ENCODE measurements at places on chromosomes 5 and 9.

DNA sequence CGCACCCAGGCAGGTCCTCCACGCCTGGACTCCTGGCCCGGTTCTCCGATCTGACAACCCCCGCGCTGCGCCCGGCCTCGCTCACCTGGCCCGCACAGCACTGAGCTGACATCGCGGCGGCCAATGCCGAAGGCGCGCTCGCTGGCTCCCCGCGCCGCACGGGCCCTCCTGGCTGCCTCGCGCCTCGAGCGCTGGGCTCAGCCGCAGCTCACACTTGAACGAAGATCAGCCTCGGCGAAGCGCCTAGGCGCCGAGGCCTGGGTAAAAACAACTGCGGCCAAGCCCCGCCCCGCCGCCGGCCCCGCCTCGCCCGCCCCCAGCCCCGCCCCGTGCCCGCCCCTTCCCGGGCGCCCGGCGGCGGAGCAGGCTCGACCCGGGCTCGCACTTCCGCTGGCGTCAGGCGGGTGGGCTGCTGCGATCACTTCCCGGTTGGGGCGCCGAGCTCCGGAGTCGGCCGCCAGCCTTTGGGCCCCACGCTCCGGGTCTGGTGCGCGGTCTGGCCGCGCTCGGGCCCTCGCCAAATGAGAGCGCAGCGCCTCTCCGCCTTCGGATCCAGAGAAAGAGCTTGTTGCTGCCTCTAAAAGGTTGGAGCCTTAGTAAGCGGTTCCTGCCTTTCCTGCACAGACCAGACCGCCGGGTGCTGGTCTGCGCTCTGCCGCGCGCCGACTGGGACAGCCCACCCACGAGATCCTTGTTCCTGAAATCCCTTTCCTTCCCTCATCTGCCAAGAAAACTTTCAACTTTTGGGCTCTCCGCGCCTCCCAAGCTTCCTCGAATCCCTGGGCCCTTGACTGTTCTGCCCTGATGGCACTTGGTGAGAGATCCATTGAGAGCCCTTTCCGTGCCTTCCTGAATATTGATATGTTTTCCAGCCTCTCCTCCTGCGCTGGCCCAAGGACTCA lies at the start of gene SERINC5:
TSS of gene SERINC5 (minus strand) at position 238 of the 902 bp plus-strand sequence. CDS start at position 112, 126 bp downstream.
- peak; percentile 78 for DNase-seq

DNA sequence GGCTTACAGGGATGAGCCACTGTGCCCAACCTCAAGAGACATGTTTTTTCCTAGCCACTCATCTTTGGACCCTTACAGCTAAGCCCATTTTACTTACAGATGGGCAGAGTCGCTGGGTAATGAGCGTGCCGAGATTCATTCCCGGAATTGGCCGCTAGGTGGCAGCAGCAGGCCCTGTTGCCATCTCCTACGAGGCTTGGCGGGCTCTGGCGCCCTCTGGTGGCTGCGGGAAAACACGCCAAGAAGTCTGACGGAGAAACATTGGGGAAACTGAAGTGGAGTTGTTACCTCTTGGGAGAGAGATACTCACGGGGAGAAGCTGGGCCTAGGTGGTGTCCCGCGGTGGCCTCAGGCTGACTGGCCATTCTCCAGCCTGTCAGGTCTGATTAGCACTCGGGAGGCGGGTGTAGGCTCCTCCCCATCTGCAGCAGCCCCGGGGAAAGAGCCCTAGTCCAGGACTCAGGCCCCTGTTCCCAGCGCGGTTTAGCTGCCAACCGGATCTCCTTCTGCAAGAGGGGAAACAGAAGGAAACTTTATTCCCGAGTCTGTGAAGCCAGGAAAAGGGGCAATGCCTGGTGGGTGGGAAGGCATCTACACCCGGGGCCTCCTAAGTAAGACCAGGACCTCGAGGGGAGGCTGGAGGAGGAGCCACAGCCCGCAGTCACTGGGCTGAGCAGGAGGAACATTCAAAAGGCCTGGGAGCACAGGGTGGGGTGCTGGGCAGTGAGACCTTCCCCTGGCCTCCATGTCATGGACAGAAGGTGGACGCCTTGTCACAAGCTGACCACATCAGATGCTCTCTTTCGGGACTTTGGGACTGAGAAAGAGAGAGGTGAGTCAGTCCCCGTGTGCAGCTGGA lies 9.7 kb downstream of the PTGES2 start:
- peak; percentile 85 for DNase-seq

DNA sequence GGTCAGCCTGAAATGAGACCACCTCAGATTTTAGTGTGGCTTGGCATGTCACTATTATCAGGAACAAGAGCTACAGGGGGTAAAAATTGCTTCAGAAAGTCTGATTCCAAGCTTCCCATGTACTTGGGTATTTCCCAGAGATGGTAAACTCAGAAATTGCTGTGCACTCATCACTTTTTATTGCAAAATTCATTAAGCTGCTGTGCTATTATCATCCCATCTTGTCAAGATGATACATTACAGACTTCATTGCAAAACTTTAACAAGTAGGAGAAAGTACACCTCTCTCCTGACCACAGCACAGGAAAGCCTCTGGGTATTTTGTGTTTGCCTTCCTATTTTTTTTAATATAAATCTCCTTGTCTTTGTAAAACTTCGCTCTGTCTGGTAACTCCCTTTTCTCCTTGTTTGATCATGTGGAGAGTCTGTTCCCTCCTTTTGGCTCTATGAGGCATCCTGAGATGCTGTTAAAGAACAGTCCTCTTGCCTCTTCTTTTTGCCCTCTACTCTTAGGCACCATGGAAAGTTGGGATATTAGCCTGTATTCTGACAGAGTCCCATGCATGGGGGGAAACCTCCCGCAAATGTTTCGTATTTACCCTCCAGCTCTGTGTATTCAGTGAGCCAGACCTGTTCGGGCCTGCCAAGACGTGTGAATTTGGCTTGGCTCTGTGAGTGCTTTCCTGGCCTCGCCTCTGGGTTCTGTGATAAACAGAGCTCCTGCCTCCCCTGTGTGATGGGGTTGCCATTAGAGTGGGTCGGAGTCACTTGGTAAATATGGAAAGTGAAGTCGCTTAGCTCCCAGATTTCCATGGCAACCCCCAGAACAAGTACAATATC lies 260.7 kb downstream of the NR3C1 start:
- no peak for DNase-seq

DNA sequence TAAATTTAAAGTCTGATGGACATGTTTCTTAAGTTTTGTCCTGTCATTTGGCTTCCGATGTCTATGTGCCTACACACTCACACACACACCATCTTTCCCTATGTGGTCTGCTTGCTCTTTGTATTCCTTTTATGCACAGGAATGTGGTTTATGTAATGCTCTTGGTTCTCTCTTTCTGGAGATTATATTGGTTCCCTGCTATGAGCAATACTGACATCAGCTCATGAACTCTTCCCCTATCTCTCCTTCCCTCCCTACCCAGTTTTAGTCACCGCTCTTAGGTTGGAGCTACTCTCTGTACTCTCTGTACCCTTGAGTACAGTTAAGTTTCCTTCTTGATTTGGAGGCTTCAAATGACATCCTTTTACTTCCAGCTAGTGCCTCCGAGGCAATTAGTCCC lies 77.9 kb upstream of the MVB12B start:
- DNase-seq, result no peak

DNA sequence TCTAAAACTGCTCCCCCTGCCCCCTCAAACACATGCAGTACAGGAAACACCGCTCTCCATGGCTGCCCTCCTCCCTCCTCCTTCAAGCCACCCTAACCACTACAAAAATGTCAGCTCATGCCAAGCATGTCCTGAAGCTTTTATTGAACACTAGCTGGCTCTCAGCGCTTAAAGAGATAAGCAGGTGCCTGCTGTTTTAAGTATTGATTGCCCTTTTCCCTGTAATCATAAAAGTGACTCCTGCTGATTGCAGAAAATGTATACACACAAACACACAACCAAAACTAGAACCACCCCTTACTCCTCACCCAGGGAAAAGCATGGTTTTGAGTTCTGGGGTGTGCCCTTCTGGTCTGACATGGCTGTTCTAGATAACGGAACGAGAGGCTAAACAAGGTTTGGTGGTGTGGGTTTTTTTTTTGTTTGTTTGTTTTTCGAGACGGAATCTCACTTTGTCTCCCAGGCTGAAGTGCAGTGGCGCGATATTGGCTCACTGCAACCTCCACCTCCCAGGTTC lies 3.7 kb upstream of the UCK1 start:
- no peak for DNase-seq

DNA sequence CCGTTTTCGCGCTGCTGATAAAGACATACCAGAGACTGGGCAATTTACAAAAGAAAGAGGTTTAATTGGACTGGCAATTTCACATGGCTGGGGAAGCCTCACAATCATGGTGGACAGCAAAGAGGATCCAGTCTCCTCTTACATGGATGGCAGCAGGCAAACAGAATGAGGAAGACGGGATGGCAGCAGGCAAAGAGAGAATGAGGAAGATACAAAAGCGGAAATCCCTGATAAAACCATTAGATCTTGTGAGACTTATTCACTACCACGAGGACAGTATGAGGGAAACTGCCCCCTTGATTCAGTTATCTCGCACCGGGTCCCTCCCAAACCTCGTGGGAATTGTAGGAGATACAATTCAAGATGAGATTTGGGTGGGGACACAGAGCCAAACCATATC lies 95.0 kb downstream of the OSTF1 start:
- no peak for DNase-seq

- DNase-seq, result no peak
Observed at GRCh38 chr5:148615644-148616275, 38.6 kb downstream of the HTR4 start.

GRCh38 chr5:12876541-12877298 lies 972.5 kb upstream of the CTNND2 start:
- DNase-seq, result no peak

GRCh38 chr5:165616490-165617405 lies 2111.3 kb downstream of the MAT2B start:
- no peak for DNase-seq

DNA sequence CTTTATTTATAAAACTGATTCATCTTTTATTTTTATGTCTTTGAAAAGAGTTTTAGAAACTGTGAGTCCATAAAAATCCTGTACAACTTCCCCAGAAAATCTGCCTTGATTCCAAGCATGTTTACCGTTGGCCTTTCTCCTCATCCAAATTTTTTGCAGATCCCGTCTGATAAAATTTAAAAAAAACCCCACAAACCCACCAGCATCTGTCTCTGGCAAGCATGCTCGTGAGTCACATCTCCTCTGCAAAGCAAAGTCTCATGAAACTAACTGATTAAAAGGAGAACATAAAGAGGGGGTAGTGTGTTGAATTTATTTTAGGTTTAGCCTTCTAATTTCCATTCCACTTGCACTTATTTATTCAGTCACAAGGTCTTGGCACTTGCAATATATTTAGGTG lies 109.4 kb downstream of the MAT2B start:
- DNase-seq, result no peak

DNA sequence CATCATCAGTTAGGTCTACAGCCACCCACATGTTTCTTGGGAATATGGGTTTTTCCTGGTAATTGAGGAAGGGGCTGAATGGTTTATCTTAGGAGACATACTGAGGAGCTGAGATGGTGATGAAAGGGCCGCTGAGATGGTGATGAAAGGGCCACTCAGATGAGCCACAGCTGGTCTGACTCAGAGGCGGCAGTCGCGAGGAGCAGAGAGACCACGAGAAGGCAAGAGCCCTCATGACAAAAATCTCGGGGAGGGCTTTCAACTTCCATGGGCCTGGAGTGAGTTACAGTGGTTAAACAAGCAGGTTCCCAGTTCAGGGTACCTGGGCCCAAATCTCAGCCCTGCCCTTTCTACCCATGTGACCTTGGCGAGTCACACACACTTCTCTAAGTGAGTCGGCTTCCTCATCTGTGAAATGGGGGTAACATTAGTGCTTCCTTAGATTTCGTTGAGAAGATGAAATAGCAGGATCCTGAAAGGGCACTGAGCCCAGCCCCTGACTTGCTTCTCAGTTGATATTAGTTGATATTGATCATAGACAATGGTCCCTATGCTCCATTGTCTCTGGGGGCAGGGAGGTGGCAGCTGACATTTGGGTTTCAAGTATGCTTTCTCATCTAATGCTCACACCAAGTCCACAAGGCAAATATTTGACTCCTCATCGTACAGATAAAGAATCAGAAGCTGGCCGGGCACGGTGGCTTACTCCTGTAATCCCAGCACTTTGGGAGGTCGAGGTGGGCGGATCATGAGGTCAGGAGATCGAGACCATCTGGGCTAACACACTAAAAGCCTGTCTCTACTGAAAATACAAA lies 169.5 kb downstream of the RGS3 start:
- no peak for DNase-seq

DNA sequence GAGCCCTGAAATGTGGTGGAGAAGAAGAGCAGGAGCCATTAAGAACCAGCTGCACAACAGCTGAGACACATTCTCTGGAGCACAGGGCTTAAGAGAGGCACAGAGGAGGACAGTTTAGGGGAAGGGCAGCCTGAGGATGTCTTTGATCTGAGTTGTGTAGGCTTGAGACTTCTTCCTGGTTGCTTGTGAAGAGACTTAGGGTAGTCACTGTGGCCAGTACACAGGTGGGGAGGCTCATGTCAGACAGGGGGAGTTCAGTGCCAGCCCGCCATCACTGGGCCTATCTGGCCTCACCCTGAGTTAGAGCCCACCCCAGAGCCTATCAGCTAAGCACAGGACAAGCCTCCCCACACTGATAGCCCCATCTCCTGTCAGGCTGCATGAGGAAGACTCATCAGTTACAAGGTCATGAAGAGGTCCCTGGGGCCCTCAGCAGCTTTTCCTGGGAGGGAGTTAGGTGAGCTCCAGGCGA lies 19.8 kb downstream of the SLC22A4 start:
- no peak for DNase-seq

- DNase-seq, result no peak
Observed at GRCh38 chr9:14278291-14278721, 35.6 kb downstream of the NFIB start.

- no peak for DNase-seq
Observed at GRCh38 chr9:27407491-27407890, 110.5 kb upstream of the EQTN start.

GRCh38 chr9:126794441-126794840 lies 10.4 kb upstream of the ZBTB43 start:
- DNase-seq, result no peak

- no peak for DNase-seq
Observed at GRCh38 chr5:1795506-1795905, 4.1 kb downstream of the MRPL36 start.

GRCh38 chr5:58491216-58491892 lies at the start of gene GAPT:
TSS of gene GAPT (plus strand) at chr5:58491435. CDS start at chr5:58494537, 3,102 bp downstream.
- no peak for DNase-seq

DNA sequence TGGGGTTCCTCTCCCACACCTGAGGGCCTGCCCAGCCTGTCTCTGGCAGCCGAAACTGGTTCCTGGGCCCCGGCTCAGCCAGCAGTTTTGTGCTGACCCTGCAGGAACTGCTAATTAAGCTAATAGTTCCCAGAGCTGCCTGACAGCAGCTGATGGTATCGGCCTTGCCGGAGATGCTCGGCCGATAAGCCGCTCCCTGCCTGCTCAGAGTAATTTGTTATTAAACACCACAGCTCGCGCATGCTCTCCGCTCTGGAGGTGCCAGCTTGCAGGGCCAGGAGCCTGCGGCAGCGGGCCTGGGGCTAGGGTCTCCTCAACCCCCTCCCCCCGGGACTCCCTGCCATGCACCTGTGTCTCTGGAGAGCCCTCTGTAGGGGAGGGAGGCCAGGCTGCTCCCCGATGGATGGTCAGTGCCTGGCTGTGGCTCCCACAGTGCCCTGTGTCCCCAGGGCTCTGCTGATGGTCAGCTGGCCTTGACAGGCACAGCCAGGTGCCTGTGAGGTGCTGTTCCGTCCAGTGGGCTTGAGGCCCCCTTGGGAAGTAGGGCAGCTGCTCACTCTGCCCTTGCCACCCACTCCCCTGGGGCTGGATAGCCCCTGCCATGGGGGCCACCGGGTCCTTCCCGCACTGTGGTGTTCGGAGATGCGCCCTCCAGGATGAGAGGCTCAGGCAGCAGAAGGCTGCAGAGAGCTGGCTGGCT lies 41.7 kb downstream of the RXRA start:
- DNase-seq, result no peak

GRCh38 chr5:159152876-159153275 lies 53.2 kb upstream of the EBF1 start:
- DNase-seq, result no peak
